ENCODE measurements at places on chromosomes 5 and 9.

GRCh38 chr9:130995086-130996011 lies 13.6 kb upstream of the LAMC3 start:
- no peak for DNase-seq

GRCh38 chr9:11128156-11128555 lies 515.4 kb upstream of the PTPRD start:
- no peak for DNase-seq

DNA sequence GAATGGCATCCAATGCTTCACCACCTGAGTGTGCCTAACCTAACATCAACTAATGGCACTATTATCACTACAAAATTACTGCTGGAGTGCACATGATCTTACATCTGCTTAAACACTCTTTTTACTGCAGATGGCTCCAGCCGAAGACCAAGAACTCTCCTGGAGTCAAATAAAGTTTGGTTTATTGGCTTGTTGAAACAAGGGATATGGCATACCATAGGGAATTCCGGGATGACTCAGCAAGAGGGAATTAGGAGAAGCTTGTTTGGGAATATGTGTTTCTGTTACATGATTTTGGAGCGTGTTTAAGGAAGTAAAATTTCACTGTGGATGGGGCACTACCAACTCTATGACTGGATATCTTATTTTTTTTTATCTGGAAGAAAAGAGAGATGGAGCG lies 872.6 kb downstream of the DTWD2 start:
- no peak for DNase-seq

- no peak for DNase-seq
Measured at GRCh38 chr5:44691802-44692201, 116.9 kb upstream of the MRPS30 start.

DNA sequence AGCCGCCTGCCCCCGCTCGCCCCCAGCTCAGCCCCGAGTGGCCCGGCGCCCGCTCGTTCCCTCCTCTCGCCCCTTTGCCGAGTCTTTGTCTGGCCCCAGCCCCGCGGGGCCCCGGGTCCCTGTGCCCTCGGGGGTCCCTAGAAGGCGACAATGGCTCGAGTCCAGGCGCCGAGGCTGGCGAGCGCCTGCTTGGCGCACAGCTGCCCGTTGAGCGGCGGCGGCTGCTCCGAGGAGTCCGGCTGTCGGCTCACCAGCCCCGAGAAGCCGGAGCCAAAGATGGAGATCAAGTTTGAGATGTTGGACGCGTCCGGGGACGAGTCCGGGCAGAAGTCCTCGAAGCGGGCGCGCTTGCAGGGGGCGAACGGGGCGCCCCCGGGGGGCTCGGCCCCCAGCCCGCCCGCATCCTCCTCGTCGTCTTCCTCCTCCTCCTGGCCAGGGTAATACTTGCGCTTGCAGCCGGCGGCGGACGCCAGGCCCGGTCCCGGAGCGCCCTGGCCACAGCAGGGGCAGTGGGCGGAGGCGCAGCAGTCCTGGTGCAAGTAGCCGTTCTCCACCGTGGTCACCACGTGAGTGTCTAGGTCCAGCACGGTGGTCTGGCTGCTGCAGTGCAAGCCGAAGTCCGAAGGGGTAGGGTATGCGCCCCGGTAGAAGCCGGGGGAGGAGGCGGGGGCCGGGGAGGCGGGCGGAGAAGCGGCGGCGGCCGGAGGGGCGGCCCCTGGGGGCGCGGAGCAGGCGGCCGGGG lies 1.2 kb downstream of the IER5L start:
- DNase-seq = no peak

- peak; percentile 85 for DNase-seq
Measured at GRCh38 chr9:90102292-90102901, 497.6 kb downstream of the GADD45G start.

DNA sequence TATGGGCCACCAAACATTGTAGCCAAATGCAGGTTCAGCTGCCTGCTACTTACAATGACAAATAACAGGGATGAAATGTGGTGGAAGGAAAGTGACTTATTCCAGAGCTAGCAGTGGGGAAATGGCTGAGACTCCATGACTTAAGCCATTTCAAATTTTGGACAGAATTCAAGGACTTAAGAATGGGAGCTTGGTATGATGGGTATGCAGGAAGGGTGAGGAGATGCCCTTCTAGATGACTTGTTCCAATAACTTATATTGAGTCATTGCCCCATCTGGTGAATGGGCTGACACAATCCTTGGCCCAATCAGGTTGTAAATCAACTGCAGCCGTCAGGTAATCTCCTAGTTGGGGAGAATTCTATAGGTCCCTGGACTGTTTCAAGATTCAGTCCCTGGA lies 230.7 kb upstream of the SGCD start:
- no peak for DNase-seq

DNA sequence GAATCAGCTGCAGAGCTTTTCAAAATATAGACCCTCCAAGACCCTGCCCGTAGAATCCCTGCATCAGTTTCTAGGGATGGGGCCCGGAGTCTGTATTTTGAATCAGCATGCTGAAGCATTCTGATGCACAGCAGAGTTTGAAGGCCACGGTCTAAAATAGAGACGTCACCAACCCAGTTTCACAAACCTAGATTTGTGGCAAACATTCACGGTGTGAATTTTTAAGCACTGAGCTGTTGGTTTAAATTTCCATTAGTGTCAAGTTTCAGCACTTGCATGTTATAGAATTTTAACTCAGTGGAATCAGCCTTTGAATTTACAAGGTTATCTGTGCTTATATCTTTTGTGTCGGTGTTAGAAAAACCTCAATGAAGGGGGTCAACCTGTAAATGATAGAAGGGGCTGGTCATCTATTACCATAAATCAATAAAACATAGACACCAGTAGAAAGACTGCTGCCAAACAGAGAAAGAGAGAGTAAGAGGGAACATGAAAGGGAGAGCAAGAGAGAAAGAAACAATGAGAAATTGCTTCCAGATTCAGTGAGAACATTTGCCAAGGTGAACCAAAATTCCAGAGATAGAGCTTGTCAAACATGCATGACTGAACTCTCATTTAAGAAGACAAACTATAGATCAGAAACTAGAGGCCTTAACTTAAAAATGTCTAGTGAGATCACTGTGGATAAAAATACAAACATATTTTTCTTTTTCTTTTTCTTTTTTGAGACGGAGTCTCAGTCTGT lies 414.9 kb downstream of the ZSWIM6 start:
- no peak for DNase-seq

DNA sequence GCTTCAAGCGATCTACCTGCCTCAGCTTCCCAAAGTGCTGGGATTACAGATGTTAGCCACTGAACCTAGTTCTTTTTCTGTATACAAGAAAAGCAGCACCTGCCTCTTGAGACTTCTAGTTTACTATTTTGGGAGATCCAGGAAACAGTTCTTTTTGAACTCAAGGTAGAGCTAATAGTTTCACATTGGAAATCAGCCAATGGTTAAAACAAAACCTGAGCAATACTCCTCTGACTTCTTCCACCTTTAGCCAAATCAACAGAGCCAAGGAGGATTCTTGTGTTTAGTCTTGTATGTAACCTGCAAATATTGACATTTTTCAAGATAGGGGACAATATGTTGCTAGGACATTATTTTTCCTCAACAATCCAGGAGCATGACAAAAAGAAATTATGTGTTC lies 349.4 kb downstream of the SH3GL2 start:
- no peak for DNase-seq

GRCh38 chr5:122093415-122094180 lies 15.5 kb upstream of the LOX start:
- DNase-seq = no peak

GRCh38 chr5:157865781-157866180 lies 6.8 kb upstream of the CLINT1 start:
- no peak for DNase-seq

DNA sequence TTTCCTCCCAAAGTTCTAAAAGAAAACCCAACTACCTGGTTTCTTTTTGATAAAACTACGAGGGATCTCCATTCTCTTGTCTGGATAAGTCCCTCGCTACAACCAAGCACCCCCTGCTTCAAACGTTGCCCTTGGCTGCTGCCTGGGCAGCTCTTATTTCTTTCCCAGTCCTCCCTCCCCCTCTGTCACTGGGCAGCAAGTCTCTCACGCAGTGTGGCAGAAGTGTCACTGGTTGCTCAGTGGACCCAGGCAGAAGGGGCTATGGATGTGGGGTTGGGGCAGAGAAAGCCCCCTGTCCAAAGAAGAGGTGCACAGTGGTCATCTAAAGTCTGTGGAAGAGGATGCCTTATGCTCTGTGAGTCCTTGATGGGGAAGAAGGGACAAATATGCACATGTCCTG lies 7.2 kb upstream of the SMIM32 start:
- DNase-seq = no peak

GRCh38 chr5:32612134-32612888 lies 27.0 kb downstream of the SUB1 start:
- no peak for DNase-seq

DNA sequence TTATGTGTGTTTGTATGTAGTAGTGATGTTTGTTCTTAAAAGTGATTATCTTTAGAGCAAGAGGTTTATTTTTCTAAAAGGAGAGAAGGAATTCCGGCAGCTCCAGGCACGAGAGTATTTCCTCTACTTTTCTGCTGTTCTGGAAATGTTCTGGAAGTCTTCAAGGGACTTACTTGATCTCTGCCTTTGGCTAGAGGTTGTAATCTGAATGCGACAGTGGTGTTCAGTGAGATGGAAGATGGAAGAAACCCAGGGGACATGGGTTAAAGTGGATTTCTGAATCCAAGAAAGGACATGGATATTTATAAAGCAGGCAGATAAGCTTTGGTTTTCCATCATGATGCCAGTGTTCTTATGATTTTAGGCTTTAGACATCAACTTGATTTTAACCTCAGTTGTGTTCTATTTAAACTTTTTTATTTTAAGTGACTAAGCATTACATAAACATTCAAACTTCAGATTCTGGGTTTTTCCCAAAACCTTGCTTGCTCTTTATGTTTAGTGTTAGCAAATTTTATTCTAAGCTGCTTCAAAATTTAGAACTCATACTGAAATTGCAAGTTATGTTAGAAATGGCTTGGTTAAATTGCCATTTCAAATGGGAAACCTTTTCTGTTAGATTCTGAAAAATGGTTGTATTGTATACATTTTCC lies 3.6 kb downstream of the GPR21 start:
- DNase-seq = no peak

DNA sequence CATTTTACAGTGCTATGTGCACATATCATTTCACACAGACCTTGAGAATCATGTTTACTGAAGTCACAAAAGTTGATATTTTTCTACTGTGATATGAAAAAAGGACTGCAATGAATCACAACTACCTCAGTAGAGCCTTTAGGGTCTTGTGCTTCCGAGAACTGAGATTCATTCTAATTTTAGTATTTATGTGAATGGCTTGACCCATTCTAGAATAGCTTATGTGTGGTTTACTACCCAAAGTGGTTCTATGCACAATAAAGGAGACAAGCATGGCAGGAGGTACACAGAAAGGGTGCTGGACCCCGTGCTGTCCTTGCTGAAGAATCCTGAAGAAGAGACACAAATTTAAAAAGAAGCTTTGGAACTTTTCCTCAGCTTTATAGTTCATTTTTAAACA lies 28.2 kb downstream of the MEF2C start:
- no peak for DNase-seq

DNA sequence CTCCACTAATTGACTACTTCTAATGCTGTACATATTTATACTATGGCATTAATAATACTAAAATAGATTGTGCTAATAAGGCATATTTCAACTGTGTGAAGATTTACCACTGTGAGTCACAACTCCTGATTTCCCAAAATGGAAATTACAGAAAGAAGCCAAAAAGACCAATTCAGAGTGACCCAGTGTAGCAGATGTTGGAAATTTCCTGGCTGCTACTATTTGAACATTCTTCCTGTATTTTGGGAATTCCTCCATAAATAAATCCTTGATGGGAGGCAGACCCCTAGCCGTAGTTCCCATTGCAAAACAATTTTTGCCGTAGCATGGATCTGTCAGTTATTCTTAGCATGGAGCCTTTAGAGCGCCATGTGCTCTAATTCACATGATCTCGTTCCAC lies 11.4 kb upstream of the PRUNE2 start:
- DNase-seq = no peak

- DNase-seq = no peak
Measured at GRCh38 chr9:123395276-123395688, 39.3 kb downstream of the CRB2 start.

DNA sequence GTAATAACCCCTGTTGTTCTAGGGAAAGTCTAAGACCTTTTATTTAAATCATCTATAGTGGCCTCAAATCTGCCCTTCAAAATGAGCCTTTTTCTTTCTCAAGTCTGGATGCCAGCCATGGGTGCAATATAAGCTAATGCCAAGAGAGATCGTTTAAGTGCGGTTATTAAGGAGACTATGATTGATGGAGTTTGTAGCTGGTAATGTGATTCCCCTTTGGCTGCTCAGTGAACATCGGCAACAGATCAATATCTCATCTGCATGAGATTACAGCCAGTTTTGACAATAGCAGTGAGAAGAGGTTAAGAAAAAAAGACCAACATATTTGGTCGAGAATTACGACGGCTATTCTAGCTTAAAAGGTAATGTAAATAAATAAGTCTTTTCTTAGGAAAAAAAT lies 1049.4 kb upstream of the NUDT12 start:
- DNase-seq = no peak

DNA sequence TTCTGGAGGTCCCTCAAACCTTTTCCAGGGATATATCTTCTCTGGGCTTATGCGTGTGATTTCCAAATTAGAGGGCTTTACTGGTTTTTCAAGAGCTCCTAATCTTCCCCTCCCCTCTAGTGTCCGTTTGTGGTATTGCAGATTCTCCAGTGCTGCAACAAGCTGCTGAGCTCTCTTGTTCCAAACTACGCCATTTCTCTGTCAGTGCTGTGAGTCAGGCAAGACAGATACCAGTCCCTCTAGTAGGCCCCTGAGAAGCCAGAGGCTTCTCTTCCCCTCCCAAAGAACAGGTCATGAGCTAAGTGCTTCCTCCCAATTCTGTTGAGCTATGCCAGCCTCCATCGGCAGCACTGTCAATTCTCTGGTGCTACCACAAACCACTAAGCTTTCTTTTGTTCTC lies 149.5 kb downstream of the FANCC start:
- no peak for DNase-seq

GRCh38 chr9:124259158-124259808 lies 1.5 kb downstream of the NEK6 start:
- DNase-seq = no peak

DNA sequence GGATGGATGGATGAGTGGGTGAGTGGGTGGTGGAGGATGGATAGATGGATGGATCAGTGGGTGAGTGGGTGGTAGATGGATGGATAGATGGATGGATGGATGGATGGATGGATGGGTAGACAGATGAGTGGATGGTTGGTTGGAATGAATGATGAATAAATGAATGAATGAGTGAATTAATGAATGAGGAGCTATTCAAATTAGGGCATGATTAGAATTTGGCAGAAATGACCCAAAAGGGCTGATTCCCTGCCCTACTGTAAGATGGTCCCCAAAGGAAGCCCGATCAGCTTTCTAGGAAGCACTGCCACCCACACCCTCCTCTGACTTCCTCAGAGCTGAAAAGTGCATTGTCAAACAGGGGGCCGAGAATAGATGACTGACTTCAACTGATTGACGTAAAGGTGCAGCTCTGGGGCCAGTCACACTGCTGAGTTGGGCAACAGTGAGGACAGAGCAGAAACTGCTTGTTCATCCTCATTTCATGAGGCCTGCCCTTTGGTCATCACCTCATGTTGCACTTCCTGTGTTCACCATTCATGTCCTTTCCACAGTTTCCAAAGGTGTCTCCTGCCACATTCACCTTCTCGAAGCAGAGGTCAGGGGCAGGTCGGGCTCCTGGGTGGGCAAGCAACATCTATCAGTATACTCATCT lies 34.3 kb downstream of the NIPAL4 start:
- DNase-seq = peak; percentile 44

GRCh38 chr9:90017679-90018078 lies 412.9 kb downstream of the GADD45G start:
- no peak for DNase-seq
